Activated CD4-positive, alpha-beta T cell treated with anti-CD3 and anti-CD28 coated beads for 48 hours (primary cell): ENCODE measurements at places on chromosomes 1 and 21.
A peak's percentile ranks its signal among the peaks of the same experiment; 100 is the strongest.

DNA sequence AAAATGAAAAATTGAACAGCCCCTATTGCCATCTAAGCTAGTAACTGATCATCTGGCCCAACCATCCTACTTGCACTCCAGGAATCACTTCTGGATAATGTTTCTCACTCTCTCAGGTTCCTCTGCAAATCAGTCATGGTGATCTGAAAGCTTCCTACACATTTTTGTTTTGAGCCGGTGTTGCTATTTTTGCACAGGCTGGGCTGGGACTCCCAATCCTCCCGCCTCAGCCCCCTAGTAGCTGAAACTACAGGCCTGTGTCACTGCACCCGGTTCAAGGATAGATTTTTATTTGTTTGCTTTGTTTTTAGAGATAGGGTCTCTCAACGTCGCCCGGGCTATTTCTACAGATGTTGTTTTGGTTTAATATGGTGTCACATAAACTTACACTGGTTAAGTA lies 40.5 kb upstream of the HMCN1 start:
- DNase-seq, result no peak

GRCh38 chr1:247435030-247435758 lies 19.2 kb downstream of the NLRP3 start:
- no peak for DNase-seq

DNA sequence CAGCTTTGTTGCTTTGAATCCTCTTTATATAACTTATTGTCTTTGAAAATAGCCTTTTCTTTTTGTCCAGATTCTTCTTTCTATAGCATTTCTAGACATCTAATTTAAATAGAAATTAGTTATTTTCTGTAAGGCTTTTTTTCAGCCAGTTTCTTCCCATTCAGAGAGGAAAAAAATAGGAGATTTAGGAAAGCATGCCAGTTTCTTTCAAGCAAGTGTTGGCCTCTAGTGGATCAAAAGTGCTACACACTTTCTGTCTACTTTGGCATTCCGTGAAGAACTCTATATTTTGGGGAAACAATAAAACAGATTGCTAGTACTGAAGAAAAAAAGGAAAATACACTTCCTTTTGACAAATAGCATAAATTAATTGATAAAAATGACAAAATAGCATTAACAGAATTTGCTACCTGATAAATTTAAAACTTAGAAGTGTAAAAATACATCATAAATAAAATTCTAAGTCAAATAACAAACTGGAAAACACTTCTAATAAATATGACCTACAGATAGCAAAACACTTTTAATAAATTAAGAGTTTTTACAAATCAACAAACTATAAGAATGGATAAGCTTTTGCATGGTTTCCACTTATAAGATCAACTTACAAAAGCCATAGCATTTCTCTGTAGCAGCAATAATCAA lies 13.1 kb upstream of the EXO1 start:
- DNase-seq, result no peak

GRCh38 chr1:58621391-58621790 lies 44.3 kb upstream of the TACSTD2 start:
- no peak for DNase-seq

- no peak for DNase-seq
Measured at GRCh38 chr1:230622151-230622550, 20.1 kb upstream of the COG2 start.

- DNase-seq, result no peak
Measured at GRCh38 chr1:245099401-245099800, 55.4 kb upstream of the KIF26B start.

DNA sequence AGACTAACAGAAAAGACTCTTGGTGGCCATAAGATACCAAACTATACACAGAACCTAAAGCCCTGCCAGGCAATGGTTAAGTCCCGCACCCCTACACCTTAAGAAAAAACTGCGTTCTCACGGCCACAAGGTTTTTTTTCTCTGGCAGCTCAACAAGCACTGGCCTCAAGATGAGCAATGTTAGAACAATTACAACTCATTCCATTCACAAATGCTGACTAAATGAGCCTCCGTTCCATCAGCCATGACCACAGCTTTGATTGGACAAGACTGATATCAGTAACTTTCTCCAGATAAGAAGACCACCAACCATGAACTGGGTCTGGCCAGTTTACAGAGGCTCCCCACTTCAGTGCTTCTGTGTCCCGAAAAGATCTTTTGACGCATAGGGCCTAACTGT lies 31.9 kb downstream of the SEC16B start:
- DNase-seq, result no peak

GRCh38 chr1:67189953-67190352 lies 23.7 kb downstream of the IL23R start:
- peak; percentile 35 for DNase-seq

GRCh38 chr1:53086491-53087070 lies 24.6 kb downstream of the PODN start:
- DNase-seq, result no peak

GRCh38 chr1:11193376-11193775 lies 4.2 kb downstream of the ANGPTL7 start:
- DNase-seq, result no peak

DNA sequence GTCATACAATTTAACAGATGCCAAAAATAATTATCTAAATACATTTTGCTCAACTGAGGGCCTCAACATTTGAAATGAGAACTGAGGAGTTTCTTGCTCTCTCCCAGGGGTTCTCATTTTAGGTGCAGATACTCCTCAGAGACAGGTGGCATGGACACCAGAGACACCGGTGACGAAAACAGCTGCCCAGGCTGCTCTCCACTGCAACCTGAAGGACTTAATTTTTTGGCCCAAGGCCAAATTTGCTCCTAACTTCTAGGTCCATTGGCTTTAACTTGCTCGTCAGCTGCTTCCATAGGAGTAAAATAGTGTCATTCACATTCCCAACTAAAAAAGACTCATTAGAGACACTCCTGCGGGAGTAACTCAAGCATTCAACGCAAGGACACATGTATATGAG lies 87.0 kb downstream of the NRIP1 start:
- DNase-seq, result no peak

DNA sequence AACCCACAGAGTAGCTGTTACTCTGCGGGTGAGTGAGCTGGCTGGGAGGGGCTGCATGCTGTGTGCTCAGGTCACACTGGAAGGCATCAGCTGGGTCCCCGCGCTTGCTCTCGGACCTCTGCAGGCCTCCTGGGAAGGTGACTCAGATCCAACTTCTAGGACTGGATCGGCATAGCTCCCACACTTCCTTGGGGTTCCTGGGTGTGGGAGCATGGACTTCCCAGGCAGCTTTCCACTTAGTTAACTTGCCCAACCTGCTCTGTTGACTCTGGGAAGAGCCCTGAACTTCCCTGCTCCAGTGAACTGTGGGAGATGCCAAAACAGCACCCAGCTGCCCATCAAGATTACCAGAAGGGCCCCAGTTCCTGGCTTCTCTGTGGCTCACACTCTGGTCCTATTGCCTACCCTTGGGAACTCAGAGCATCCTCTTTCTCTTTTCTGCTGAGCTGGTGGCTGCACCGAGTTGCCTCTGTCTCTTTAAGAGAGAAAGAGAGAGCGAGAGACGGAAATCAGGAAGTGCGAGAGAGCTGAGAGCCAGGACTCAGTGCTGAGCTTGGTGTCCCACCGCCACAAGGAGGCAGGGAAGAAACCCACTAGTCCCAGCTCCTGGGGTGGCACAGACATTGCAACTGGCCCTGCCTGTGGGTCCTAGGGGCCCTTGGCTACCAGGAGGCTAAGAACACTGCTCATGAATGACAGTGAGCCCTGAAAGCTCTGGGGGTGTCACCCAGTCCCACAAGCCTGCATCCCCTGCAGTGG lies at the start of gene IKBKE:
TSS of gene IKBKE (plus strand) at position 544 of the 759 bp plus-strand sequence. CDS start 2,752 bp downstream, outside the sequence.
- peak; percentile 60 for DNase-seq

DNA sequence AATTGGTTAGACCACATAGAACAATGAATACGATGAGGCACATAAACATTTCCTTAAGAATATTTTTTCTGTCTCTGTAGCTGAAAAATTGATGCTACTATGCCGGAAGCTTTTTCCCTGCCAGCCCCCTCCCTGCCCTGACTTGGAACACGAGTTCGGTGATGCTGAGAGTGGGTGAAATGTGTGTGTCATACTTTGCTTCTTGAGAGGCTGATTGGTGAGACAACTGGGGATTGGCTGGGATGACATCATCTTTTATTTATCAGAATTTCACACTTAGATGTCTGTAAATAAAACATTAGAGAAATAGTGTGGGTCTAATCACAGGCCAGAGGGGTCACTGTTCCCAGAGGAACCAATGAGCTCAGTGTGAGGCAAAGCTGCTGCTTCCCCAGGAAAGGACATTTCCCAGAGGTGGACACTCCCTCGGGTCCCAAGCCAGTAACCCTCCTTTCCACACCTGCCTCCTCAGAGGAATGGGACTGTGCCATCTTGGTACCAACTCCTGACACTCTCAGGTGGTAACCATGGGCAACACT lies 195.4 kb upstream of the C1orf174 start:
- DNase-seq, result no peak

DNA sequence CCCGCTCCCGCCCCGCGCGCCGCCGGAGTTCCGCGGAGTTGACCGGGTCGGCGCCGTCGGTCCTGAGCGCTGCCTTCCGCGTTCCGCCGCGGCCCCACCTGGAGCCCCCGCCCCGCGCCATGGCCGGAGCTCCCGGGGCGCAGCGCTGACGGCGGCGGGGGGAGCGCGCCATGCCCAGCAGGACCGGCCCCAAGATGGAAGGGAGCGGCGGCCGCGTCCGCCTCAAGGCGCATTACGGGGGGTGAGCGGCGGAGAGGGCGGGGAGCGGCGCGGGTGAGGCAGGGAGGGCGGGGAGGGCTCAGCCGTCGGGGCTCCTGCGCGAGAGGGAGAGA lies 216 bp downstream of the PRKCZ start:
- DNase-seq, result peak; percentile 38

GRCh38 chr1:203536575-203536974 lies 42.6 kb downstream of the OPTC start:
- DNase-seq, result no peak

- DNase-seq, result no peak
Measured at GRCh38 chr1:85196358-85196757, 4.5 kb downstream of the SYDE2 start.

GRCh38 chr1:33724348-33724747 lies 139.5 kb upstream of the HMGB4 start:
- DNase-seq, result no peak

GRCh38 chr1:214854126-214854875 lies 228.2 kb upstream of the KCNK2 start:
- DNase-seq, result no peak

- DNase-seq, result no peak
Measured at GRCh38 chr1:33093004-33093403, 12.1 kb downstream of the AZIN2 start.

- DNase-seq, result peak; percentile 84
Measured at GRCh38 chr1:85297855-85298629, 21.6 kb upstream of the BCL10 start.

DNA sequence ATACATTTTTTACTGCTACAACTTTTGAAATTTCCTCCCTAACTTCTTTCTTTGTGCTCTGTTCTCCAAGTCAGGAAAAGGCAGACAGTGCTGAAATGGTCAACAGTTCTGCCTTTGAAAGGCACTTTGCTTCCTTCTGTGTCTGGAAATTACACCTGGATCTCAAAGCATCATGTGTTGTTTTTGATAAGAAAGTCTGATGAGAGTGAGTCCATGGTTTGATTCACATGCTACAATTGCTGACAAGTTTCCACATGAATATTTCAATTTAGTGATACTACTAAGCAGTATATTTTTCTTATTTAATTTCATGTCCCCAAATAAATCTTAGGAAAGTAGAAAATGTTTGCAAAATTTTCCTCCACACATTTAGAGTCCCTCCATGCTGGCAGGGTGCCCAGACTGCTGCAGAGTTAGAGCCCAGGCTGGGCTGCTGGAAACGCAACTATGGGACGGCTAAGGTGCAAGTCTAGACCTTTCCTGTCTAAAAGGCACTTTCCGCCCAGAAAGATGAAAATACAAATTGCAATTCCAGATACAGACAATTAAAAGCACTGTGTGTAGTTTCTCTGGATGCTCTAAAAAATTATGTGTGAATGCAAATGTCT lies 96.6 kb upstream of the RUNX1 start:
- no peak for DNase-seq

GRCh38 chr1:58119971-58120370 lies 426.6 kb downstream of the OMA1 start:
- no peak for DNase-seq

- no peak for DNase-seq
Measured at GRCh38 chr1:88009916-88010315, 674.2 kb upstream of the PKN2 start.

DNA sequence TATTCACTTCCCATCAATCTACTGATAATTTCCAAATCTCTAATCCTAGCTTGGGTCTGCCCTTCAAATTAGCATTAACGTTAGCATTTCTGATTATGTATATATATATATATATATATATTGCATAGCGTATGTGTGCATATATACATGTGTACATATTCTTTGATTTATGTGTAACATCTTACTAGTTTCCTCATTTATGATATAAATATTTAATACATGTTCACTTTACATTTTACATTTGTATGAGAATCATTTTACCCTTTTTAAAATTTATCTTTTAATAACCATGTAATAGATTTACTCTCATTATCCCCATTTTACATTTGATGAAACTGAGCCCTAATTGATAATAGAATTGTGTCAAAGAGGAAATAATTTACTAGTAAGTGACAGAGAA lies 164.7 kb downstream of the ZNF648 start:
- DNase-seq, result no peak

DNA sequence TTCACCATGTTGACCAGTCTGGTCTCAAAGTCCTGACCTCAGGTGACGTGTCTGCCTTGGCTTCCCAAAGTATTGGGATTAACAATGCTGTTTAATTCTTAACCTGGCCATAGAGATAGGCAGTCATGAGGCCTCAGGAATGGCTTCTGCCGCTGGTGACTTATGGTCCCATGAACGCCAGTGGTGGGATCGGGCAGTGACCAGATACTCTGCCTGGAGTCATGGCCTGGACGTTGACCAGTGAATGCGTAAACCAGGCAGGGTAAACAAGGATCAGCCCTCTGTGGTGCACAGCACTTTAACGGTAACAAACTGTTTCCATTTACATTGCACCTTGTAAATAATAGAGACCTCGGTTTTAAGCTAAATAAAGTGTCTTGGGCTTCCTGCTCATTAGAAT lies 23.0 kb downstream of the MTARC1 start:
- no peak for DNase-seq

- DNase-seq, result no peak
Measured at GRCh38 chr1:9883585-9884449, 26.3 kb downstream of the CTNNBIP1 start.

DNA sequence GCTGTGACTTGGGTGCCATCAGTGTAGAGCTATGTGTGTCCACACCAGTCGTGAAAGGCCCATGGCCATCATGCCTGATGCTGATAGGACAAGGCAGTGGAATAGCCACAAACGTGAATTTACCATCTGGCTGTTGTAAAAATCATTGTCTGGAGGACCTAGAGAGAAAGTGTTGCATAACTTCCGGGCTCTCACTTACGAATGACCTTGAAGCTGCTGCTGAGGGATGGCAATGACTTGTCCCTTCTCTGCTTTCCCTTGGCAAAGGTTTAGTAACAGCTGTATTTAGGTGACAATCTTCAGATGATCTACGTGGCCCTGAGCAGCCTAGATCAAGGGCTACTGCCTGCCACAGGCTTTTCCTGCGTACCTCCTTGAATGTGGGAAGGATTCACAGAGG lies 5.8 kb downstream of the ATP1B1 start:
- no peak for DNase-seq

- no peak for DNase-seq
Measured at GRCh38 chr1:34268311-34268954, 91.7 kb downstream of the C1orf94 start.

GRCh38 chr1:159856576-159856975 lies 5.9 kb downstream of the VSIG8 start:
- DNase-seq, result no peak
